Stimulated activated CD4-positive, alpha-beta T cell treated with anti-CD3 and anti-CD28 coated beads, Interleukin-2, amount 100 ng/mL, for 4 hours (primary cell): ENCODE measurements at places on chromosomes 1 and 21.

DNA sequence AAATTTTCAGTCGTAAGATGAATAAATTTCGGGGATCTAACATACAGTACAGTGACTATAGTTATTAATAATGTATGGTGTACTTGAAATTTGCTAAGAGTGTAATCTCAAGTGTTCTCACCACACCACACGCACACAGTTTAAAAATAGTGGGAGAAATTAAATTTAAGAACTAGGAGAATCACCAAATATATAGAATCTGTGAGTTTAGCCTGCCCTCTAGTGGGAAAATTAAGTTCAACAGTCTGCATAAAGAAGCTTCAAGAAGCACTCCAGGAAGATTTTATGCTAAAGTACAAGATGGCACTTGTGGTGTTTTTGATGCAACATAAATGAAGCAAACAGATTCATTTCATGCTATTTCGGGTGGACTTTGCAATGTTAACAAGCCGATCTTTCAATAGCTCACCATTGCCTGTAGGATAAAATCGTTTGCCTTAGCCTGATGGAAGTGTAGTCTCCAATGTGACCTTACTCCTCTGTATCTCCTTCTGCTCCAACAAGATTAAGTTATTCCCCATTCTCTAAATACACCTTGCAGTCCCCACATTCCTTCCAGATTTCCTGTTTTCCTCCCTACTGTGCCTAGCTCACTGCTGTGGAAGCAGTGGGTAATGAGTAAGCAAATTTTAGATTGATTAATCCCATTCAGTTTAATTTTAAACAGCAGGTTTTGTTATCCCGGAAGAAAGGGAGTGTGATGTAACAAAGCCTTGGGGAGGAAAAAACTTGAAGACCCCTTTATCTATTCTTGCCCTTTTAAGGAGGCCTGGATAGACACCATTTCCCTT lies 8.7 kb upstream of the PIK3C2B start:
- no peak for DNase-seq

- no peak for DNase-seq
Measured at GRCh38 chr21:43987509-43987908, 24.6 kb upstream of the TRAPPC10 start.

GRCh38 chr1:73998348-73998959 lies 199.5 kb downstream of the LRRIQ3 start:
- DNase-seq = no peak

- no peak for DNase-seq
Measured at GRCh38 chr1:191974004-191974403, 184.3 kb upstream of the RGS18 start.

DNA sequence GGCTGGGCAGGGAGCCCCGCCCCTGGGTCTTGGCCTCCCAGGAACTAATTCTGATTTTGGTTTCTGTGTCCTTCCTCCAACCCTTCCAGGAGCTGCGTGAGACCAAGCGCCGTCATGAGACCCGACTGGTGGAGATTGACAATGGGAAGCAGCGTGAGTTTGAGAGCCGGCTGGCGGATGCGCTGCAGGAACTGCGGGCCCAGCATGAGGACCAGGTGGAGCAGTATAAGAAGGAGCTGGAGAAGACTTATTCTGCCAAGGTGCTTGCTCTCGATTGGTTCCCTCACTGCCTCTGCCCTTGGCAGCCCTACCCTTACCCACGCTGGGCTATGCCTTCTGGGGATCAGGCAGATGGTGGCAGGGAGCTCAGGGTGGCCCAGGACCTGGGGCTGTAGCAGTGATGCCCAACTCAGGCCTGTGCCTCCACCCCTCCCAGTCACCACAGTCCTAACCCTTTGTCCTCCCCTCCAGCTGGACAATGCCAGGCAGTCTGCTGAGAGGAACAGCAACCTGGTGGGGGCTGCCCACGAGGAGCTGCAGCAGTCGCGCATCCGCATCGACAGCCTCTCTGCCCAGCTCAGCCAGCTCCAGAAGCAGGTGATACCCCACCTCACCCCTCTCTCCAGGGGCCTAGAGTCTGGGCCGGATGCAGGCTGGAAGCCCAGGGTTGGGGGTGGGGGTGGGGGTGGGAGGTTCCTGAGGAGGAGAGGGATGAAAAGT lies 18.5 kb upstream of the SEMA4A start:
- DNase-seq = no peak
